ENCODE measurements at places on chromosomes 7 and 10.

- DNase-seq = no peak
These were observed 71.2 kb downstream of the APBB1IP start for GRCh38 chr10:26509307-26509706.

DNA sequence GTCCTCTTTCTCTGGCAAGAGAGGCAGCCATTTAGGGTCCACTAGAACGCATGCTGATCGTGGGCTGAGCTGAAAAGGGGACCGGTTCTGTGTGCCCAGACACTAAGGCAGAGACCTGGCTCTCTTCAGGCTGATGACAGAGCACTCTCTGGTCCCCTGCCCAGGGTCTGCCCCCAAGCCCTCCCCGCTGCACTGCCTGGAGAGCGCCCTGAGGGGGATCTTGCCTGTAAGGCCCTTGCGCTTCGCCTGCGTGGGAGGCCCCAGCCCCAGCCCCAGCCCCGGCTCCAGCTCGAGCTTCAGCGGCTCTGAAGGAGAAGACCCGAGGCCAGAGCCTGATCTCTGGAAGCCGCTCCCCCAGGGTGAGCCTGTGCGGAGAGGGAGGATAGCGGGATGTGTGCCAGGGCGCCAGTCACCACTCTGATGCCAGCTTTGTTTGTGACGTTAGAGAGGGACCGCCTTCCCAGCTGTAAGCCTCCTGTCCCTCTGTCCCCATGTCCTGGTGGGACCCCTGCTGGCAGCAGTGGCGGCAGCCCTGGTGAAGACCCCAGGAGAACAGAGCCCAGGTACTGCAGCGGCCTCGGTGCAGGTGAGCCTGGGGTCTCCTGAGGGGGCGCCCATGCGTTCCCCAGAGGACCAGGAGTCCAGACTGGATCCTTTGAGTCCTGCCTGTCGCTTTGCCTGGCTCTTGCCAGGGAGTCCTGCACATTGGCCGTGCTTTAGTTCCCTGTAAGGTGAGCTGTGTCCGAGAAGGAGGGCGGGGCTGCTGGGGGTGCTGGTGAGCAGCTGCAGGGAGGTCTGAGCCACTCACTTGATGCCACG is 43.2 kb downstream of the ZNF467 start:
- no peak for DNase-seq

- no peak for DNase-seq
These were observed 55.3 kb downstream of the KIF5B start for GRCh38 chr10:32000937-32001336.

- DNase-seq = no peak
These were observed 40.7 kb downstream of the EXOC4 start for GRCh38 chr7:133293384-133294160.

GRCh38 chr10:117163061-117163953 is 25.2 kb upstream of the VAX1 start:
- no peak for DNase-seq

- DNase-seq = no peak
These were observed 213.5 kb upstream of the ZNF32 start for GRCh38 chr10:43861966-43862751.

- DNase-seq = no peak
These were observed 69.3 kb downstream of the SGMS1 start for GRCh38 chr10:50554376-50554994.

DNA sequence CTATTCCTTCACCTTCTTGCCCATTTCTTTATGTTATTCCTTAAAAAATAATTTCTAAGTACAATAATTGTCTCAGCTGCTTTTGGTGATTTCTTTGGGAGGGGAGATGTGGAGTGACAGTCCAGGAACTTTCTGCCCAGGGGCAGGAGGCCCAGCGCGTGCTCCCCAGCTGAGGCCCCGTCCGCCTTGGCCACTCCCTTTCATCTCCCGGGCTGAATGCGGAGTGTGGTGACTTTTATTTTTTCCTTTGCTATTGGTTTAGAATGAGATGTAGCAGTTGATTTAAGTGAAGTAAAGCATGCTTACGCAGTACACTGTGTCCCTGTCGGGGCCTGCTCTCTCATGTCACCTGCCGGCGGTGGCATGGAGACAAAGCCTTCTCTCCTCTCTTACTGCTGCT is 141.6 kb downstream of the MGMT start:
- no peak for DNase-seq

GRCh38 chr10:48462482-48463020 is 142.3 kb downstream of the ARHGAP22 start:
- DNase-seq = no peak

DNA sequence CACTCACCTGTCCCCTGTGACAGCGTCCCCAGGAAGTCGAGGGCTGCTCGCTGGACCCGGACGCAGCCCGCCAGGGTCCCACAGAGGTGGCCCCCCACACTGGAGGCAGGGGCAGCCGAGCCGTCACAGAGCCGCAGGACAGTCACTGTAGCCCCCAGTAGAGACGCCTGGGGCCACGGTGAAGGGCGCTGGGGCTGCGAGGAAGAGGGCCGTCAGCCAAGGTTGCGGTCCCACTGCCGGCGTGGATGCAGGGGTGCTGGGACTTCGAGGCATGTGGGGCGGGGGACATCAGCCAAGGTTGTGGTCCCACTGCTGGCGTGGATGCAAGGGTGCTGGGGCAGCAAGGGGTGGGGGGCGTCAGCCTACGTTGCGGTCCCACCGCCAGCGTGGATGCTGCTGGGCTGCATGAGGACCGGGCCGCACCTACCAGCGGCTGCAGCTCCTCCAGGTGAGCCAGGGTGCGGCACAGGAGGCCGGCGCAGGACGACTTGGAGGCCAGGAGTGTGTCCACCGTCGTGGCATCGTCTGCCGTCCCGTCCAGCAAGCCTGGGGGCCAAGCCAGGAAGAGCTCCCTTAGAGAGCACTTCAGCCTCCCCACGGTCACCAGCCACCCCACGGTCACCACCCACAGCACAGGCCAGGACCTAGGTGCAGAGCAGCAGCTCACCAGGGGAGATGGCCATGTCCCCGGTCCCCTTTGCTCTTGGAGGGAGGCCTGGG is 13.9 kb downstream of the BRAT1 start:
- DNase-seq = no peak
